ENCODE measurements at places on chromosomes 13 and 19. TPM values are rescaled to one million over a fixed set of nuclear protein-coding genes. Genes with fewer than 3 reads are reported as not detected.

WDR88 gene
- total RNA-seq: not detected

- peaks cover 59% of the 10 kb centered on the region for H3K4me1 ChIP-seq
- no peaks in the 10 kb centered on the region for H3K36me3 ChIP-seq
- no peak overlapping the region for H3K4me3 ChIP-seq
These were observed 73.7 kb upstream of the SLC15A1 start for GRCh38 chr13:98826146-98826545.

DNA sequence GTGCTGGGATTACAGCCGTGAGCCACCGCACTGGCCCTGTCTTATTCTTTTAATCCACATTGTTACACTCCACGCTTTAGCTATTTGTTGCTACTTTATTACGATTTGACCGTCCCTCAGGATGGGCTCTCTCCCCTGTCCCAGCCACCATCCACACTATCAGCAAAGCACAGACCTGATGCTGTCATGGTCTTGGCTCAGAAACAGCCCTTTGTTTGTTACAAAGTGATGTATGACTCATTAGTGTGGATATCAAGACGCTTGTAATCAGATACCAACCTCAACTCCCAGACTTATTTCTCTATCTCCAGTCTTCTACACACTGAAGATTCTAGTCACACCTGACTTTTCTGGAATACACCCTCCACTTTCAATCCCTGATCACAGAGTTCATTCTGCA lies 84.6 kb upstream of the FREM2 start:
- DNase-seq: no peak
- no peak overlapping the region for H3K27ac ChIP-seq
- H3K36me3 ChIP-seq: no peaks in the 10 kb centered on the region
- no peak overlapping the region for H3K4me3 ChIP-seq
- no peaks in the 10 kb centered on the region for H3K27me3 ChIP-seq

GRCh38 chr13:51902776-51903175 lies 41.0 kb downstream of the CCDC70 start:
- H3K4me3 ChIP-seq: no peak overlapping the region
- no peak for DNase-seq
- no peak overlapping the region for H3K27ac ChIP-seq

DNA sequence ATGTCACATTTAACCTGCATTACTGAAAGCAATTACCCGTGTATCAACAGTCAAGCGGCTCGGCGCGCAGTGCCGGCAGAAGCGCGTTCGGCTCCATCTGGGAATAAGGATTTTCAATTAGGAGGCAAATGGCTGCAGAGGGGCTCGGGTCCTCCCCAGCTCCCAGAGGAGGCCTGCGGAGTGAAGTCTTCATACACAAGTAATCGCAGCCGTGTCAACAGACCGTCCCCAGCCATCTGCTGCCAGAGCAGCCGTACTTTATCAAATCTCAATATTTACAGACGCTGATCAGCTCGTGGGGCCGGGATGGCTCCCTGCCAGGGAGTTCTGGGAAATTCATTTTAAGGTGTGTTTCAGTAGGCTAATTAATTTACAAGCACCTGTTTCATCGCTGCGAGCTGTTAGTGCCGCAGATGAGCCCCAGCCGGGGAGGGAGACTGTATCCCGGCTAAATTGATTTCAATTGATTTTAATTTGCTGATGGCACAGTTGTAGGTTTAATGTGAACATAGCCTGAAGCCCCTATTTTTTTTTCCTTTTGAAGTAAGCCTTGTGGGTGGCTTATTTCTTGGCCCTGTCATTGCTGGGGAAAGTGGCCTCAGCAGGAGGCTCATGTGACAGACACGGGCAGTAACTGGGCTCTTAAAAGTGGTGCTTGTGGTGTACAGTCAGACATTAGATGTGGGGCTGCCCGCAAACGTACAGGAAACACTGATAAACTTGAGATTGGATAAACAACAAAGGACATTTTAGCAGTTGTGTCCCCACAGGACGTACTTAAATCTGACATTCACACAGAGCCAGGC lies 252.7 kb downstream of the TEX29 start:
- H3K4me3 ChIP-seq: no peak overlapping the region
- no peaks in the 10 kb centered on the region for H3K27me3 ChIP-seq

All from body of pancreas (tissue), 4 donors.